ENCODE measurements at places on chromosomes 11 and 22.
A peak's percentile ranks its signal among the peaks of the same experiment; 100 is the strongest.

- peak; percentile 31 for DNase-seq
Measured at GRCh38 chr11:130391711-130392110, 36.7 kb downstream of the ADAMTS8 start.

- no peak for DNase-seq
Measured at GRCh38 chr11:2570211-2570811, 125.5 kb downstream of the KCNQ1 start.

DNA sequence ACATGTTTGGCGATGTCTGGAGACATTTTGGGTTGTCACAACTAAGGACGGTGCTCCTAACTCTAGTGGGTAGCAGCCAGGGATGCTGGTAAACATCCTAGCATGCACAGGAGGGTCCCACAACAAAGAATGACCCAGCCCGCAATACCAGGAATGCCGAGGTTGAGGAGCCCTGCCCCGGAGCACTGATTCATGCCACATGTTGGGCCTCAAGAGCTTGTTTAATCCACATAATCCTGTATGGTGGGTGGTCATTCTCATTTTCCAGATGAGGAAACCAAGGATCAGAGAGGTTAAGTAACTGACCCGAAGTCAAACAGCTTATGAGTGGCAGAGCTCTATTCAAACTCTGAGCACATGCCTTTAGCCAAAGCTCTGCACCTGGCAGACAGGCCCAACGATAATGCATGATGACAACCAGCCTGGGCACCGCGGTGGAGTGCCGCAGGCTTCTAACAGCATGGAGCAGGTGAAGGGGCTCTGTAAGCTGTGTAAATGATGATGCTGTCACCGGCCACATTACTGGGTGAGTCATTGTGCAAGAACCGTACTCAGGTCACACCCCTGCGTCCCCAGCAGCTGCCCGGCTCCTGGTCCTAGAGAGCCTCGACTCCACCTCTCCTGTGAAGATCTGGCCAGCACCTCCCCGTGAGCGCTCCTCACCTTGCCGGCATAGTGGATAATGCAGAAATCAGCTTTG is 58.6 kb downstream of the APOL1 start:
- DNase-seq, result no peak

GRCh38 chr22:46196278-46196677 is 46.0 kb downstream of the PPARA start:
- no peak for DNase-seq

GRCh38 chr11:33475993-33476392 is 218.8 kb downstream of the HIPK3 start:
- peak; percentile 70 for DNase-seq

DNA sequence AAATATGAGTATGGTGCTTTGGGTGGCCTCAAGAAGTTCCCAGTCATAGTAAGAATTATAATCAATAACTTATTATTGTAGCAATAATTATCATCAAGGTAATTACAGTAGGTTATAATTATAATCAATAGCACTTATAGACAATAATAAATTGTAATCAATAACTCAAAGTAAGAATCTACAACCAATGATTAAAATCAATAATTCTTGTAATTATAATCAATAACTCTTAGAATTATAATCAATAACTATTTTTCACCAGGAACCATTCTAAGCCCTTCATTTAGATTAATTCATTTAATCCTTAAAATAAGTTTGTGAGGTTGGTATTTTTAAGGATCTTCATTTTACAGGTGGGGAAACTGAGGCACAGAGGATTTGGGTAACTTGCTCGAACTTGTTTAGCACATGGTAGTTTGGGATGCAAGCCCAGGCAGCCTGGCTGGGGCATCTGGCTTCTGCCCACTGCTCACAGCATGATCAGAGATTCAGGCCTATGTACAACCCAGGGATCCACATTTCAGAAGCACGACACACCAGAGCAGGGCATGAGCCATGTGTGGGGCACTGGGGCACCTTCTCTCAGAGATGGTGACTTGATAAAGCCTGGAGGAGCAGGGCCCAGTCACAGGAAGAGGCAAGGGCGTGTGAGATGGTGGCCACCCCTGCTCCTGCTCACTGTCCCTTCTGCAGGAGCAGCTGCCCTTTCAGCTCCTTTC is 46.6 kb downstream of the SLC1A2 start:
- no peak for DNase-seq

DNA sequence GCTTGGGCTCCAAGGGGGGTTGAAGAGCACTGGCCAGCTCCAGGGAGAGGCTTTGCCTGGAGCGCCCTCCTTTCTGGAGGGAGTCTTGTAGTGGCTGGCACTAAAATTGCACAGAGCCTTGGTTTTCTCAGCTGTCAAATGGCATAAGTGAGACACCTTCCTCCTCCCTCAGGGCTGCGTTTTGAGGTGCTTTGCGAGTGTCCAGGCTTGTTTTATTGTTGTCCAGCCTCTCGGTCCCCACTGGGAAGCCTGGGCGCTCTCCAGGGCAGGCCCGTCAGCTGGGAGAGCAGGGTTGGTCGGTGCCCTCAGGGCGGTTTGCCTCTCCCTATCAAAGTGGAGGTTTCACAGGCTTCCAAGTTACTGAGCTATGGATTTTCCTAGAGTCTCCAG is 149.3 kb upstream of the B3GAT1 start:
- no peak for DNase-seq

DNA sequence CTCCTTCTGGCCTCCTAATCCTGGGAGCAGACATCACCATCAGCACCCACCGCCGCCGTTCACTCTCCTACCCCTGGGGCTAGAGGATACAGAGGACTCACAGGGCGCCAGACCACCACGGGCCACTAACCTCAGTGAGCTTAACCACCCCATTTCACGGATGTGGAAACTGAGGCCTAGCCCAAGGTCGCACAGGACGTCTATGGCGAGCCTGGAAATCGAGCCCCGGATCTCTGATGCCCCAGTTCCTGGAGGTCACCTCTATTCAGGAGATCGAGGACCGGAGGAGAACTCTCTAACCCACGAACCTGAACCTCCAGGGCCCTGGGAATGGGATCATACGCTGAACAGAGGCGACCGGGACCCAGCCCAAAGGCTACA is 349 bp downstream of the TIMM10 start:
- no peak for DNase-seq

DNA sequence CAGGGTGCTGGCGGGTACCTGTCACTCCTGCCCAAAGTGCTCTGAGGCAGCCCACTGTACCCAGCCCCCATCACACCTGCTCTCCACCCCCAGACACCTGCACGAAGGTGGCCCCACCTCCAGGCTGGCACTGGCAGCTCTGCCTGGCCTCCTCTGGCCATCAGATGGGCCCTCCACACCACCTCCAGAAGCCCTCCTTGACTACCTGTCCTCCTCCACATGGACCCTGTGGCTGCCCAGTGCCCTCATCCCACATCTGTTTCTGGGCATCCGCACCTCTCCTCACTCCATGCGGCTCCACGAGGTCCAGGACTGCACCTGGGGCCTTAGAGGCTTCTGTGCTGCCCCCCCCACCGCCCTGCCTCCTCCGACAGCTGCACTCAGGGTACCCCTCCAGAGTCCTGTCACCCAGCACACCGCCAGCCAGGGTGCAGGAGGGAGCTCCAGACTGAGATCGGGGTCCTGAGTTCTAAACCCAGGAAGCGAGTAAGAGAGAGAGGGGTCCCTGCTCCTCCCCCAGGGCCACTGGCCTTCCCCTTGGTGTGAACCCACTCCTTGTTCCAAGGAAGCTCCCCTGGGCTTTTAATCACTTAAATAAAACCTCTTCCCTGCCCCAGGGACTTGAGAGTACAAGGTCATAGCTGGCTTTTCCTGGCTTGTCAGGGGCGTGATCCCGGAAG is 1.7 kb downstream of the CTSD start:
- no peak for DNase-seq

- no peak for DNase-seq
Measured at GRCh38 chr11:83027289-83027688, 44.4 kb downstream of the RAB30 start.

GRCh38 chr11:12693479-12694182 is 19.4 kb downstream of the TEAD1 start:
- peak; percentile 82 for DNase-seq

DNA sequence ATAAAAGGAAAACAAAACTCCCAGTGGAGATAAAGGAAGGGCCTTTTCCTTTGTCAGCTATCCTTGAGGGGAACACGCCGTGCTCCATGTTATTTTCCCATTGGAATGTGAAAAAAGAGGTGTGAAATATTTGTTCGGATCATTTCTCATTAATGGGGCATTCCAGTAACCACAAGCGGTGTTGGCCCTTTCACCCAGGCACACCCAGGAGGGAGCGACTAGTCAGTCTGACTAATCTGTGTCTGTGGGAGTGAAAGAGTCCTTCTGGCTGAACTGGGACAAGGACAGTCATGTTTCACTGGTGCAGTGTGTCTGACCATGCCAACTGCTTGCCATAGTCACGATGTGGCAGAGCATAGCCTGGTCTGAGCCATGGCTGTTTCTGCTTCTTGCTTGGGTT is 13.0 kb upstream of the MYEOV start:
- peak; percentile 54 for DNase-seq

- DNase-seq, result no peak
Measured at GRCh38 chr11:8784954-8785353, 102.4 kb downstream of the RPL27A start.

- no peak for DNase-seq
Measured at GRCh38 chr22:36433318-36434231, 45.8 kb upstream of the MYH9 start.

- DNase-seq, result no peak
Measured at GRCh38 chr11:32082346-32082986, 8.4 kb upstream of the RCN1 start.

DNA sequence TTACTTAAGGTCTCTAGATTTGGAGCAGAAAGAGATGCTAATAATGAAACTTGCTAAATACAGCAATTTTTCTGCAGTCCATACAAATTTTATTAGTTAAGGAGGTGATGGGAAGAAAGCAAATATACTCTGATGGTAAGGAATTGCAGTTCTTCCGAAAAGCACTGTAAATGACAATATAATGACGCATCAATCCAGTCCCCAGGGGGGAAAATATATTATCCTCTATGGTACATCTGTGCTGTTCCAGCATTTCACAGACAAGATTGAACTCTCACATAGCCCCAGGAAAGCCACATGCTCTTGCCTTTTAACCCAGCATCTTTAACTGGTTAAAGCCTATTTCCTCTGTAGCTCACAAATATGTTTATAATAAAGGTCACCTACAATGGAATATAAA is 416.6 kb upstream of the CCDC90B start:
- peak; percentile 48 for DNase-seq

DNA sequence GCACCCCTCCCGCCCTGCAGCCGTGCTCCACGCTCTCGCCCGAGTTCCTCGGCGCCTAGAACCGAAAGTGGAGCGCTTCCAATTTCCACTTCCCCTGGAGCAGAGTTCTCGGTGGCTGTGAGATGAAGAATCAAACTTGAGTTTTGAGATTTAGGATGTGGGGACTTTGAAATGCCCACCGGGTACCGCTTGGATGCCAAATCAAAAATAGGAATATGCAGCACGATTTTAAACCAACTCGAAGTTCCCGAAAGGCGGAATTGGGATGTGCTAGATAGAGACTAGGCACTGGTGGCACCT is 569 bp downstream of the POLA2 start:
- DNase-seq, result no peak

DNA sequence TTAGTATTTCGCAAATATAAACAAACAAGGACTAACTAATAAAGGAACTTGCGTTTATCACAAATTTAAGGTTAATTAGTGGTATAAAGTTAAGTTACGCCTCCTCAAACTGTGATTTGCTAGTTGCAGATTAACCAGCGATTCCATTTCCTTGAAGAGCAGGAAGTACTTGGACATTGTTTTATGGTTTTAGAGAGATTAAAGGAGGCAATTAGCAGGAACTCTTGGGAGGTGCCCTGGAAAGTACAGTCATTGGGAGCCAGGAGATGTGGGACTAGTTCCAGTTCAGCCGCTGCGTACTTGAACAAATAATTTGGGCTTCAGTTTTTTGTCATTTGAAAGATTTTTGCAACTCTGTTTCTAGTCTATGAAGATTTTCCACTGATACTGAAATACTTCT is 3.3 kb downstream of the FAM118B start:
- no peak for DNase-seq

GRCh38 chr11:32594272-32594671 is 10.6 kb downstream of the EIF3M start:
- DNase-seq, result no peak

GRCh38 chr11:127203490-127203889 is 202.9 kb upstream of the KIRREL3 start:
- no peak for DNase-seq

GRCh38 chr11:134034496-134035381 is 34.1 kb upstream of the JAM3 start:
- no peak for DNase-seq

DNA sequence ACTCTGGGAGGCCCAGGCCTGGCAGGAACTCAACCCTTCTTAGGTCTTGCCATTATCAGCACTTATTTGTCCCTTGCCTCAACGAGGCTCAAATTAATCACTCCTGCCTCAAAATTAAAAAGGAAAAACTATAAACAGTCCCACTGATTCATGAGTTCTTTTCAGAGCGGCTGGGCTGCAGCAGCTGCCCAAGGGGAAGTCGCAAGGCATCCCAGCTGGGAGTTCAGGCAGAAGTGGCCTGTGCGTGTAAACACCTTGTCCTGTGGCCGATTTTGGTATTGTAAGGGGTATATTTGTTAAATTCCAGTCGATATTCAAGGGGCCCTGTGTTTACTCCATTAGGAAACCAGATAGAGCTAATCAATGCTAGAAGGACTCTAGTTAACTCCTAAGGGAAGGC is 213.9 kb upstream of the CADM1 start:
- no peak for DNase-seq

- no peak for DNase-seq
Measured at GRCh38 chr11:39968071-39968470, 1491.4 kb downstream of the LRRC4C start.

DNA sequence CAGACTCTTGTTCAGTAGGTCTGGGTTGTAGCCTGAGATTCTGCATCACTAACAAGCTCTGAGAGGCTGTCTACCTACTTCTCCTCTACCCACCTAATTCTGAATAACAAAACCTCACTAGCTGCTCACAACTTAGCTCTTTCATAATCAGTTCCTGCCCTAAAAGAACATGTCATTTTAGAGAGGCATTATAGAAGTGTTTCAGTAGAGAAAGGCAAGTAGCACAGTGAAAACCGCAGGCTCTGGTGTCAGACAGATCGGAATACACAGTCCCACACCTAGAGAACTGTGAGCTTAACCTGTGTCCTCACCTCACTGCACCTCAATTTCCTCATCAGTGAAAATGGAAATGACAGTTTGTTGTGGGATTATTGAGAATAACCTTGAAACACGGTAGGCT is 1337.6 kb upstream of the TENM4 start:
- DNase-seq, result no peak

DNA sequence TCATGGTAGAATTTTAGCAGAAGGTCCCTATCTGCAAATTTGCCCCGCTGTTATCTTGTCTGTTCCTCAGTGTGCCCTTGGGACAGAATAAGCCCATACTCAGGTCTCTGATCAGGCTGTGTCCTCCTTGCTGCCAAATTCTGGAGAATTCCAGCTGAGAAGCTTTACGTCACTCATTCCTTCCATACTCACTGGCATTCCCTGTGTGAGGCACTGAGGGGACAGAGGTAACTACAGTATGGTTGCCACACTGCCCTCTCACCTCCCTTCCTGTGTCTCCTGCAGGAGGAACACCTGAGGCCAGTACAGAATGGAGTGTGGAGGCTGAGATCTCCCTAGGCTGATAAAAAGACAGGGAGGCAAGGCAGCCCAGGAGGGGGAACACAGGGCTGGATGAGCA is 31.5 kb downstream of the SHISA8 start:
- DNase-seq, result no peak
